T1000 (cell line): ENCODE measurements at places on chromosomes 1 and 21.

DNA sequence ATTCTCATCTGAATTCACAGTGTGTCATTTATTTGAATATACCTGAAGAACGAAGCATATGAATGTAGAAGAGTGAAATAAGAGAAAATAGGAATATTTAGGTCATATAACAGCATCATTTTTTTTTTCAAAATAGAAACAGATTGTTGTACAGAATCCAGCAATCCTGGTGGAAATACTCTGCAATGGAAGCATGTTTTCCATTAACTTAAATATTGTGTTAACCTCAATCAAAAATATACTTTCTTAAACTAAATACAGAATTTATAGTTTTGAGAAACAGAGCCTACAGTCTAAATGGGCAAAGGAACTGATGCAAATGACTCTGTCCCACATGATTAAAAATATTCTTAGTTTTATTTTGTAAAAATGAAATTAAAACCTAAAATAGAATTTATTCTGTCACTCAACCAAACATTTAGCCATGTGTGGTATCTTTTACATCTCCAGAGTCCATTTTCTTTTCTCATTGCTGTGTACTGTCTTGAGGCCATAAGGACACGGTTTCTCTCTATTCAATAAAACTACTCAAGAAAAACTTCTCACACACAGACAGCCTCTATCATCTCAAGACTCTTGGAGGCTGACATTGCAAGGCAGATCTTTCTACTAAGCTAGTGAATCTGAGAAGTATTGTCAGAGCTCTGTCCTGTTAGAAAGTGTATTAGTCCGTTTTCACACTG lies 322.6 kb downstream of the LTN1 start:
- DNase-seq, result no peak

DNA sequence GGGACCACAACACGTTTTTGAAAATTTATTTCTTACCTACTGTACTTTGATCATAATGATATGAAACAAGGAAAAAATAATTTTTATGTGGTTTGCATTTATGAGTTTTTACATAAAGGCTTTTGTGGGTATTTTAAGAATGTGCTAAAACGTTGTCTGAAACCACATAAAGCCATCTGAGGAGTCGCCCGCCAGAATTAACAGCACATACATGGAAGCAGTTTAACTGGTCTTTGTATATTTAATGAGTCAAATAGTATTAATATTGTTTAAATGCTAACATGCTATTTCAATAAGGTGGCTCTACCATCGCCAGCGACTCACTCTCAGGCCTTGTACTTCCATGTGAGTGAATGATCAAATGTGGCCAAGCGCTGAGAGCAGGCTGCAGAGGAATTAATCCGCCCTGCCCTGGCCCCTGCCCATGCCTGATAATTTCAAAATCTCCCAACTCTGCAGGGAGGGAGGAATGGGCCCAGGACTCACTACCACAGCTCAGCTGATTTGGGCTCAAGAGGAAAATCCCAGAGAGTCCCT lies 49.6 kb downstream of the SLC66A1 start:
- no peak for DNase-seq

- no peak for DNase-seq
Observed at GRCh38 chr1:108067884-108068540, 103.0 kb upstream of the VAV3 start.

- DNase-seq, result no peak
Observed at GRCh38 chr1:51922040-51922439, 43.5 kb upstream of the NRDC start.

GRCh38 chr1:234730475-234730769 lies 120.4 kb upstream of the IRF2BP2 start:
- DNase-seq, result no peak
